ENCODE measurements at places on chromosomes 6 and 20. TPM values are rescaled to one million over a fixed set of nuclear protein-coding genes. Genes with fewer than 3 reads are reported as not detected.
A peak's percentile ranks its signal among the peaks of the same experiment; 100 is the strongest.

Gene STMND1
- total RNA-seq, result not detected

Gene OR5V1
- total RNA-seq, result not detected

Gene MMP24
- 0.52 TPM for total RNA-seq

Gene RIPPLY2
- not detected for total RNA-seq

Gene NHLRC1
- 1.3 TPM for total RNA-seq

Gene KHDRBS2
- not detected for total RNA-seq

Gene SNAP91
- total RNA-seq, result not detected

DNA sequence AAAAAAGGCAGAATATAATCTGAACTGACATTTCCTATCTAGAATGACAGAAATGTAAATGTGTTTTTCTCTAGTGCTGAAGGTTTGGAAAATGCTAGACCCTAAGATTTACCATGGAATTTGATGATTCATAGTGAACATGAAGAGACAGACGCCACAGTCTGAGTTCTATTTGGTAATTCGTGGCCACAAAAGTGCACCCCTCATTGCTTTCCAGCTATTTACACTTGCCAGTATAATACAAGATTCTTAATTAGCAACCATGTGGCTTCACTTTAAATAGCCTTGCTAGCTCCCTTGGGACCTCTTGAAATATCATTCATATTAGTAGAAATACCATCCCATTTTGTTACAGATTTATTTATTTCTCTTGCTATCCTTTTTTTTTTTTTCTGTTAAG lies 636.8 kb downstream of the PRKN start:
- H3K4me3 ChIP-seq, result no peak overlapping the region
- H3K27me3 ChIP-seq, result peaks cover 31% of the 10 kb centered on the region
- H3K4me1 ChIP-seq, result no peaks in the 10 kb centered on the region
- H3K36me3 ChIP-seq, result no peaks in the 10 kb centered on the region
- DNase-seq, result no peak

GRCh38 chr6:75766387-75766786 lies 17.3 kb downstream of the MYO6 start:
- no peak for DNase-seq
- H3K27ac ChIP-seq, result no peak overlapping the region
- no peak overlapping the region for H3K4me3 ChIP-seq
- H3K27me3 ChIP-seq, result no peaks in the 10 kb centered on the region
- H3K4me1 ChIP-seq, result no peaks in the 10 kb centered on the region
- no peaks in the 10 kb centered on the region for H3K36me3 ChIP-seq

GRCh38 chr20:21273755-21274386 lies 29.3 kb upstream of the XRN2 start:
- H3K4me1 ChIP-seq, result no peaks in the 10 kb centered on the region
- no peak overlapping the region for H3K4me3 ChIP-seq
- no peak overlapping the region for H3K27ac ChIP-seq
- H3K36me3 ChIP-seq, result no peaks in the 10 kb centered on the region
- no peak for DNase-seq

DNA sequence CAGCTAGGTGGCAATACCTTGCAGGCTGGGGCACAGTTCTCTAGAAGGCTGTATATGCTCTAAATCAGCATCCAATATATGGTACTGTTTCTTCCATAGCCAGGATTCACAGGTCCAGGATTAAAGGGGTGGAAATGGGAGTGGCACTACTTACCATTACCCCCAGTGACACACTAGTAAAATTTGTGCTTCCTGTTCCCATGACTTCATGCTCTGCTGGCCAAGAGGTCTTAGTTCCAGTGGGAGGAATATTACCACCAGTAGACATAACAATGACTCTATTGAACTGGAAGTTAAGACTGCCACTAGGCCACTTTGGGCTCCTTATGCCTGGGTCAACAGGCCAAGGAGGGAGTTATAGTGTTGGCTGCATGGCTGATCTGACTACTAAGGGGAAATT lies 174.3 kb upstream of the TNFAIP3 start:
- no peak overlapping the region for H3K4me3 ChIP-seq
- H3K27ac ChIP-seq, result no peak overlapping the region
- DNase-seq, result peak; percentile 21
- no peaks in the 10 kb centered on the region for H3K36me3 ChIP-seq
- no peaks in the 10 kb centered on the region for H3K27me3 ChIP-seq

GRCh38 chr20:44367746-44368145 lies 12.2 kb downstream of the HNF4A start:
- no peak for DNase-seq
- H3K4me3 ChIP-seq, result no peak overlapping the region
- peaks cover 4% of the 10 kb centered on the region for H3K4me1 ChIP-seq
- no peaks in the 10 kb centered on the region for H3K27me3 ChIP-seq

DNA sequence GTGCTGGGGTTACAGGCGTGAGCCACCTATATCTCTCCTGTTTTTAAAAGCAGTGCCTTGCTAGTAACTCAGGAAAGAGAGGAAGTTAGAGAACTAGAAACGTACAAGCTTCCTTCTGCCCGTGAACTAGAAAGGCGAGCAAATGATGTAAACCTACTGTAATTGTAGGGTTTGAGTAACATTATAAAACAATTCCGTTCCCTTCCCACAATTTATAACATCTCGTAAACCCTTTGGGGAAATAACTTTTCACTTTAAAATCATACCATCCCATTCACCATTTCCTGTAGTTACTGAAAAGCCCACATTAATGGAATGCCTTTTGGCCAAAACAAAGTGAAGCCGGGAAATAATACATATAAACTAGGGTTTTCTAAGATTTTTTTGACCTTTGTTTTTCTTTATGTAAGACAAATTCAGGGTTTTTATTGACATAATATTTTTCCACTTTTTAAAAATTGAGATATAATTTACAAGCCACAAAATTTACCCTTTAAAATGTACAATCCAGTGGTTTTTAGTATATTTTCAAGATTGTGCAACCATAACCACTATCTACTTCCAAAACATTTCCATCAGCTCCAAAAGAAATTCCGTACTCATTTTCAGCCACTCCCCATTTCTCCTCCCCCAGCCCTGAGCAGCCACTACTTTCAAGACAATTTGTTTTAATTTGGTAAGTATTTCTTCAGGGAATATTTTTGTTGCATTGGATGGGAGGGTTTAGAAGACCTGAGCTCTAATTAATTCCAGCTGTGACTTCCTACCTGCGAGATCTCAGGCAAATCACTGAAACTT lies 175.1 kb upstream of the PDE10A start:
- H3K27me3 ChIP-seq, result no peaks in the 10 kb centered on the region
- no peak overlapping the region for H3K4me3 ChIP-seq
- no peak for DNase-seq
- H3K27ac ChIP-seq, result no peak overlapping the region

DNA sequence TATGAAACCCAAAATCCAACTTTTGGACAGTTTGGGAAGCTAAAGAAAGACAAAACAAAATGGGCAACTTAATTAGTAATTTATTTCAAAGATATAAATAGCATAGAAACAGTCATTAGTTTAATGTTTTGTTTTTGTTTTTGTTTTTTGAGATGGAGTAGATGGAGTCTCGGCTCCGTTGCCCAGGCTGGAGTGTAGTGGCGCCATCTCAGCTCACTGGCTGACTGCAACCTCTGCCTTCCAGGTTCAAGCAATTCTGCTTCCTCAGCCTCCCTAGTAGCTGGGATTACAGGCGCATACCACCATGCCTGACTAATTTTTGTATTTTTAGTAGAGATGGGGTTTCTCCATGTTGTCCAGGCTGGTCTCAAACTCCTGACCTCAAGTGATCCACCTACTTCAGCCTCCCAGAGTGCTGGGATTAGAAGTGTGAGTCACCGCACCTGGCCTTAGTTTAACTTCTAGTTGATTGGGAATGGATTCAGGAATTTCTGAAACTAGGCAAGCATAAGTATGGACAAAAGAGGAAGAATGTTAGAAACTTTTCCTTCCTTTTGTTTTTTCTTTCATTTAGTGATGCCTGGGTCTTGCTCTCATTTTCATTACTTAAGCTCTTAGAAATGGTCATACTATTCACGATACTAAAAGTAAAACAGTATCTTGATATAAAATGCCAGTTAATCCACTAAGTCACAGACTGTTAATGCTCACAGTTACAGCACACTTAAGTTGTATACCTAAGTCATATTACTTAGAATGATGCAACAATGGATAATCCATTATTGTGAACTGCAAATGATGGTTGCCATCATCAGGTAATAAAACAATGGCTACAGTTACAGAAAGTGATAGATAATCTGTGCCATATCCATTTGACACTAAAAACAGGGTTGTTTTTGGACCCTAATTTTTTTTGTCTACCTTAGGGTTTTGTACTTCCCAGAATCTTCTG lies 8.2 kb downstream of the SENP6 start:
- no peak overlapping the region for H3K4me3 ChIP-seq
- H3K27me3 ChIP-seq, result no peaks in the 10 kb centered on the region
- H3K36me3 ChIP-seq, result peaks cover 3% of the 10 kb centered on the region
- no peak overlapping the region for H3K27ac ChIP-seq
- no peak for DNase-seq

DNA sequence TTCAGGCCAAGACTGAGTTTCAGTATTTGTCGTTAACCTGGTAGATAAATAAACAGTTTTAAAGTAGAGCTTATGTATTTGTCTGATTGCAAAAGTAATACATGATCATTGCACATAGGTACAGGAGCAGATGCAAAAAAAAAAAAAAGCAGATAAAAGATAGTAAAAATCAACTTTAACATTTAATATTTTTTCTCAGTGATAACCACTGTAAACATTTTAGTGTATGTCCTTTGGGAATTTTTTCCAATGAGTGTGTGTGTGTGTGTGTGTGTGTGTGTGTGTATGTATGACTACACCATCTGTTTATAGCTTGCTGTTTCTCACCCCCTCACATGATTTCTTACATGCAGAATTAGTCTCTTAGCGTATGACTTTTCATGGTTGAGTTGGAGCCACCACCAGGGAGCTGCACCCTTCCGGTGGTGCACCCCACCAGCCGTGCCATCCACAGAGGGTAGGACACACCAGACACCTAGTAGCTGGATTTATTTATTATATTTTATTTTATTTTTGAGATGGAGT lies 26.3 kb downstream of the WRNIP1 start:
- peaks cover 59% of the 10 kb centered on the region for H3K4me1 ChIP-seq
- H3K4me3 ChIP-seq, result no peak overlapping the region
- H3K36me3 ChIP-seq, result peaks cover 2% of the 10 kb centered on the region
- peak overlapping the region; percentile 98 for H3K27ac ChIP-seq

GRCh38 chr20:58898629-58899408 lies 46.3 kb downstream of the GNAS start:
- H3K36me3 ChIP-seq, result peaks cover 55% of the 10 kb centered on the region
- no peaks in the 10 kb centered on the region for H3K27me3 ChIP-seq
- H3K4me3 ChIP-seq, result no peak overlapping the region
- DNase-seq, result no peak
- peaks cover 18% of the 10 kb centered on the region for H3K4me1 ChIP-seq

GRCh38 chr6:113630738-113631535 lies 226.2 kb upstream of the MARCKS start:
- H3K4me3 ChIP-seq, result no peak overlapping the region
- H3K27me3 ChIP-seq, result no peaks in the 10 kb centered on the region
- peak; percentile 16 for DNase-seq
- peak overlapping the region; percentile 97 for H3K27ac ChIP-seq

DNA sequence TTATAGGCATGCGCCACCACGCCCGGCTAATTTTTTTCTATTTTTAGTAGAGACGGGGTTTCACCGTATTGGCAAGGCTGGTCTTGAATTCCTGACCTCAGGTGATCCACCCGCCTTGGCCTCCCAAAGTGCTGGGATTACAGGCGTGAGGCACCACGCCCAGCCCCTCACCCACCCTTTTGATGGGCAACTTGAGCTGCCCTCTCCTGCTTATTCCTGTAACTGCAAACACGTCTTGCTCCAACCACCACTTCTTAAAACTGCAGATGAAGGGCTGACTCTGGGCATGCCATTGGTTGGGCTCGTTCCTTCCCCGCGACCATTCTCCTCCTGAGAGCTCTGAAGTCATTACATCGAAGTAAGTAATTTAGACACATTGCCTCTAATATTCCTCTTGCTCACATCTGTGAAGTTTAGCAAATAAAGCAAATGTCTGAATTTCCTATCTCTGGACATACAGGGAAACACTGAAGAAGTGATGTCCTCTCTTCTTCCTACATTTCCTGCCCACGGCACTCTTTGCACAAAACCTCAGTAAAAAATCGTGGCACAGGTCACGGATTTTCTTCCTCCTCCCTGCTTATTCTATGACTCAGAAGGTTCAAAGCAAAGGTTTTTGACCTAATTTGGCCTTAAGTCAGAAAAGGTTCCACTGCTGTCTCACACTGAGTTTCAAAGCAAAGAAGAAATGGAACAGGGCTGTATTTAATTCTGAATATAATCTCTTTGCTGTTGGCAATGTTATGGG lies 117.5 kb downstream of the GMPR start:
- peak overlapping the region; percentile 7 for H3K4me3 ChIP-seq
- no peaks in the 10 kb centered on the region for H3K36me3 ChIP-seq
- DNase-seq, result peak; percentile 77
- peak overlapping the region; percentile 14 for H3K27ac ChIP-seq

- DNase-seq, result no peak
- no peaks in the 10 kb centered on the region for H3K27me3 ChIP-seq
- H3K4me1 ChIP-seq, result peaks cover 44% of the 10 kb centered on the region
- no peak overlapping the region for H3K27ac ChIP-seq
- H3K4me3 ChIP-seq, result no peak overlapping the region
- H3K36me3 ChIP-seq, result no peaks in the 10 kb centered on the region
Measured at GRCh38 chr6:106885679-106886078, 88.8 kb downstream of the CD24 start.

GRCh38 chr6:151482290-151482689 lies 11.5 kb upstream of the CCDC170 start:
- DNase-seq, result no peak
- H3K27me3 ChIP-seq, result no peaks in the 10 kb centered on the region
- no peak overlapping the region for H3K27ac ChIP-seq

- H3K36me3 ChIP-seq, result no peaks in the 10 kb centered on the region
- DNase-seq, result no peak
- no peak overlapping the region for H3K4me3 ChIP-seq
- no peak overlapping the region for H3K27ac ChIP-seq
Measured at GRCh38 chr6:104613416-104614001, 246.2 kb downstream of the HACE1 start.

GRCh38 chr20:16124911-16125776 lies 448.1 kb downstream of the KIF16B start:
- no peak overlapping the region for H3K4me3 ChIP-seq
- DNase-seq, result peak; percentile 17
- H3K4me1 ChIP-seq, result peaks cover 20% of the 10 kb centered on the region
- H3K27me3 ChIP-seq, result no peaks in the 10 kb centered on the region
- 0 out of 2 replicates have a peak overlapping the region, but pooled peaks have one; percentile 2 for H3K27ac ChIP-seq
- no peaks in the 10 kb centered on the region for H3K36me3 ChIP-seq

- H3K4me1 ChIP-seq, result peaks cover 18% of the 10 kb centered on the region
- H3K4me3 ChIP-seq, result no peak overlapping the region
- H3K27me3 ChIP-seq, result no peaks in the 10 kb centered on the region
- no peak overlapping the region for H3K27ac ChIP-seq
- H3K36me3 ChIP-seq, result peaks cover 48% of the 10 kb centered on the region
Measured at GRCh38 chr20:13788167-13788834, 3.5 kb downstream of the NDUFAF5 start.

GRCh38 chr6:109978174-109979032 lies at the start of gene GPR6:
TSS of gene GPR6 (plus strand) at chr6:109978311. CDS start at chr6:109979113, 802 bp downstream.
- H3K36me3 ChIP-seq, result no peaks in the 10 kb centered on the region
- H3K4me3 ChIP-seq, result no peak within 1 kb of the TSS
- H3K27me3 ChIP-seq, result peaks cover 7% of the 10 kb centered on the region
- H3K4me1 ChIP-seq, result no peaks in the 10 kb centered on the region

GRCh38 chr6:382883-383810 lies 8.4 kb upstream of the IRF4 start:
- H3K4me3 ChIP-seq, result no peak overlapping the region
- 0 out of 2 replicates have a peak, but pooled peaks cover 3% of the 10 kb centered on the region for H3K4me1 ChIP-seq
- H3K27ac ChIP-seq, result no peak overlapping the region
- H3K36me3 ChIP-seq, result no peaks in the 10 kb centered on the region

- H3K4me3 ChIP-seq, result no peak overlapping the region
- DNase-seq, result peak; percentile 40
- no peaks in the 10 kb centered on the region for H3K36me3 ChIP-seq
- no peaks in the 10 kb centered on the region for H3K27me3 ChIP-seq
- peaks cover 33% of the 10 kb centered on the region for H3K4me1 ChIP-seq
Measured at GRCh38 chr6:21767891-21768648, 174.5 kb downstream of the SOX4 start.
